ENCODE measurements at places on chromosomes 6 and 20.

- no peak for DNase-seq
Measured at GRCh38 chr20:10940941-10941340, 267.1 kb upstream of the JAG1 start.

GRCh38 chr20:4550740-4551139 is 171.0 kb upstream of the PRND start:
- DNase-seq: no peak

DNA sequence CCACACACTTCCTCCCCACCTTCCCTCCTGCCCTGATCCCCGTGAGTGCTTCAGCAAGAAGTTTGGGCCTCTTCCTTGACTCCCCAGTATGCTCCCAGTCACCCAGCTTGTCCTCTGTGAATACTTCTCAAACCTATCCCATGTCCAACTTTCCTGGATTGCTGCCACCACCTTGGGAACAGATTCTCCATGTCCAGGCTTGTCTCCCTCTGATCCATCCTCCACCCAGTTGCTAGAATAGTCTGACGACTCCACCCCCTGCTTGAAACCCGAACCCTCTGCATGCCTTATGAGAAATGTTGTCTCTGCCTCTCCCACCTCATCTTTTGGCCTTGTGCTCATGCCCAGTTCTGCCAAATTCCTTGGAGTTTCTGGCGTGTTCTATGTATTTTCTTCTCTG is 108.0 kb downstream of the PPP1R14C start:
- no peak for DNase-seq

- DNase-seq: no peak
Measured at GRCh38 chr6:54935739-54936138, 89.2 kb downstream of the FAM83B start.

- DNase-seq: no peak
Measured at GRCh38 chr6:88989215-88989614, 25.8 kb upstream of the RNGTT start.

DNA sequence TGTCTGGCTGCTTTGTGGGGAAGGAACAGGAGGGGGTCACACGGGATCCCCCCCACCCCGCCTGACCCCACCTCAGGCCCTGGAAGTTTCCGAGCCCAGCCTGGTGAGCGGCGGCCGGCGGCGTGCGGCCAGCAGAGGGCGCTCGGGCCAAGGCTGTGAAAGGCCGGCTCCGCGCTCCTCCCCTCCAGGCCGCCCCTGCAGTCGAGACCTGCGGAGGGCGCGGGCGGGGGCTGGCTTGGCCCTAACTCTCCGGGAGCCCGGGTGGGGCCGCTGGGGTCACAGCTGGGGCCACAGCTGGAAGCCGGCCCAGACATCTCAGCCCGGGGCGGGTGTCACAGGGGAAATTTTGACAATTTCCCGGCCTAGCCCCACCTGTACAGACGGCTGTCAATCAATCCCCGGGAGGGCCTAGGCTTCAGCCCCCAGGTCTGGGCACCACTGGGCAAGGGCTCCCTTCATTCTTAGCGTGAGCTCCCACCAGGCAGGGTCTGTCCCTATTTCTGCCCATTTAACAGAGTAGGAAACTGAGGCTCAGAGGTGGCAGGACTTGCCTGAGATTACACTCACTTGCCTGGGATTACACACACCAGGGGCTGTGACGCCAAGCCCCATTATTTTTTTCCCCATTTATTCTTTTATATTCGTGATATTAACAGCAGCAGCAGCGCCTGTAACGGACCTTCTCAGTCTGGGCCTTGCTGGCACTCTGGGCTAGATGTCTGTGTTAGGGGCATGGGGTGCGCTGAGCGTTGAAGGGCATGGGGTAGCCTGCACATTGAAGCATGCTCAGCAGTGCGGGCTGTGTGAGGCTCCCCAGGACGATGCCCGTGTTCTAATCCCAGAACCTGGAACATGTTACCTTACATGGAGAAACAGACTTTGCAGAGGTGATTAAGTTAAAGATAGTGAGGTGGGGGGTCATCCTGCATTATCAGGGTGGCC is 23.0 kb downstream of the ZBP1 start:
- peak; percentile 54 for DNase-seq

DNA sequence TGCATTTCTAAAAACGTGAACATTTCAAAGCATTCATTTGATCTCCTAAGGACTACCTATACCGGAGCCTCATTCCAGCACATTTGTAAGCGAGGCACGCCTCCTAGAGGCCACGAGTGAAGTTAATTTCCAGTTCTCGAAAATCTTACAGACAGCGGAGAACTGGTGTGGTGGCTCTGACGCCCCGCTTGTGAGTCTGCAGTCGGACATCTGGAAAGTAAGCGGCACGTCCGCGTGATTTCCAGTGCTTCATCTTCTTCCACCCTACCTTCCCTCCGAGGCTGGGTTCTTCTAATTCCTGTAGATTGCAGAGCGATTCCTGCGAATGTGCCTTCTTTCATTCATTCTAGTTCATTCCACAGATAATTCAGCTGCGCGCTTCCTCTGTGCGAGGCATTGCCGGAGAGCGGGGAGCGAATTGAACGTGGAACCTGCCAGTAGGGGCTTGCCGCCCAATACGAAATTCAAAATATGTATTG is 810 bp upstream of the PRIM2 start:
- DNase-seq: peak; percentile 52

DNA sequence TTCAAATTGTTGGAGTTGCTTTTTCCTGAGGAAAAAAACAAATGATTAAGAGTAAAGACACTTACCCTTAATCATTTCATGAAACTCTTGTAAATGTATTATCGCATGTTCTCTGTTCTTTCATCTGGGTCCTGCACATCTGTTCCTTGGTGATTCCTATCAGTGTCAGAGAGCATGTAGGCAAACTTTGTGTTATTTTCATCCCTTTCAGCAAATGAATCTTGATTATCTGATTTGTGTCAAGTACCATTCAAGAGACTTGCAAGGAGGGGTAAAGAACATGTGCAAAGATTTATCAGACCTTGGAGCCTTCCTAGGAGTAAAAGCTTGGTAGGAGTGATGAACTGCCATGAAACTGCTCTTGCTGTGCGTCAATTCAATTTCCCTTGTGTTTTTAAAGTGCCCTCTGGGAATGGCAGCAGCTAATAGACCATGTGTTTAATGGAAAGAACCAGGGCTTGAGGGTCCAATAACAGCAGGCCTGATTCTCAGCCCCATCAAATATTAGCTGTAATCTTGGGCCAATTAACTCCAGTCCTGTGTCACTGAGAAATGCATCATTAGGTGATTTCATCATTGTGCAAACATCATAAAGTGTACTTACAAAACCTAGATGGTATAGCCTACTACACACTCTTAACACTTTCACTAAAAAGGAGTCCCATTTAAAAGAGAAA is 118.9 kb upstream of the CEP85L start:
- no peak for DNase-seq

GRCh38 chr6:31355583-31355948 is 1.4 kb downstream of the HLA-B start:
- no peak for DNase-seq

DNA sequence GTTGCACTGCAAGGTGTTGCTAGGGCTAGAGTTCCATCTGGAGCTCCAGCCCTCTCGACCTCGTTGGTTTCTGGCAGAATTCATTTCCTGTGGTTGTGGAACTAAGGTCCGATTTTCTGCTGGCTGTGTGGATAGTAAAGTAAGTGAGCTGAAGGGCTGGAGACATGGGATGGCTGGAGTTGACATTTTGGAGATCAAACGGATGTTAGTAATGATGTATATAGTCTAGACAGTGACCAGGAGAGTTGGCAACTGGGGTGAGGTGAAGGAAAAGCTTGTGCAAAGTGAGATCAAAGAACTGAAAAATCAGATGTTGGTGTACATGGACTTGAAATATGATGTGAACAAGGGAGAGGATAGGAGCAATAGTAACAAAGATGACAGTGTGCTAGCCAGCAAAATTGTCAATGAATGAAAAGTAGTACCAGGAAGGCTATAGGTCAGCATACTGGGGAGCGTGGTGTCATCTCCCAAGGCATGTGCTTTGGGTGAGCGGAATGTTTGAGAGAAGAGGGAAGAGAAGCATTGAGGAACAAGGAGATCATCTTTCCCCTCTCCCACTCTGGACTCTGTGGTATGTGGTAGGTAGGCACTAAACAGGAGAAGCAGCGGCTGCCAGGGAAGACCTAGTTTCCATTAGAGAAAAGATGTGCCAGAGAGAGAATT is 7.8 kb downstream of the QRSL1 start:
- DNase-seq: no peak

GRCh38 chr6:105779110-105779509 is 307.0 kb upstream of the PRDM1 start:
- DNase-seq: no peak

GRCh38 chr6:9116026-9116425 is 680.7 kb upstream of the SLC35B3 start:
- DNase-seq: no peak

DNA sequence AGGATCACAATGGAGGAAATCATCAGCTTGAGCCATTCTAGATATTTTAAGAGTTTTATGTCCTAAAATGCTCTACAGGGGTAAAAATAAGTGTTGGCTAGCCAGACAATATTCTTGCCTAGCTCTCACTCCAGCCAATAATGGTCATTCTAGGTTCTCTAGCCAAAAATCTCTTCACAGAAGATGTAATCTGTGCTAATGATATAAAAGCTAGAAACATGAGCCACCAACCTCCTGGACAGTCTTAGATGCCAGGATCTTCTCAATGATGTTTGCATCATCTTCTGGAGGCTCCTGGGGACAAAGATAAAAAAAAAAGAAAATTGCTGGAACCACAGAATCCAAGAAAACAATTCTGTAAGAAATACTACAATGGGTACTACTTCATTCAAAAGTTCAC is 119.1 kb downstream of the CHD6 start:
- no peak for DNase-seq

- DNase-seq: no peak
Measured at GRCh38 chr20:10951216-10951615, 277.4 kb upstream of the JAG1 start.

- no peak for DNase-seq
Measured at GRCh38 chr6:157558487-157559200, 177.7 kb downstream of the ZDHHC14 start.

DNA sequence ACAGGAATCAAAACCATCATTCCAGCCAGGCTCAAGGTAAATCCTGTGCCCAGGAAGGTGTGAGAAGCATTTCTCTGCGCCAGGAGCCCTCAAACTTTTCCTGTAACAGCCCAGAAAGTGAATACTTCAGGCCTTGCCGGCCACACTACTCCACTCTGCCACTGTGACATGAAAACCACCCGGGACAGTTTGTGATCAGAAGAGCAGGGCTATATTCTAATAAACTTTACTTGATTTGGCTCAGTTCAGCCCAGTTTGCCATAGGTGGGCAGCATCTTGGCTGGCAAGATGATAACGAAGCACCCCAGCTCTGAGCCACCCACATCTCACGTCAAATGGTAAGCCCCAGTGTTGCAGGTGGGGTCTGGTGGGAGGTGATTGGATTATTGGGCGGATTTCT is 249.4 kb downstream of the DLL1 start:
- no peak for DNase-seq

DNA sequence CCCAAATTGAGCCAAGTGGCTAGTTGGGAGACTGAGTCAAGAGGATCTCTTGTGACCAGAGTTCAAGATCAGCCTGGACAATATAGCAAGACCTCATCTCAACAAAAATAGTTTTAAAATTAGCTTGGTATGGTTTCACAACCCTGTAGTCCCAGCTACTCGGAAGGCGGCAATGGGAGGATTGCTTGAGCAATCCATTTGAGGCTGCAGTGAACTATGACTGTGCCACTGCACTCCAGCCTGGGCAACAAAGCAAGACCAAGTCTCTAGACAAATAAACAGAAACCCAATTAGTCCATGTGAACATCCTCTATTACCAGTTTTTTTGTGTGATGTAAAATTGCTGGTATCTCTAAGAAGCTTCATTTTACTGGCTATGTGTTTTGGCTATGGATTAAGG is 106.2 kb downstream of the TULP4 start:
- DNase-seq: no peak

- DNase-seq: no peak
Measured at GRCh38 chr6:163709693-163710092, 295.2 kb downstream of the QKI start.

Measured in activated CD8-positive, alpha-beta memory T cell treated with anti-CD3 and anti-CD28 coated beads for 48 hours (primary cell).